NCI-H1694 treated with DMSO at 0.1 percent for 48 hours (cell line): ENCODE measurements at places on chromosomes 2 and 18.
A peak's percentile ranks its signal among the peaks of the same experiment; 100 is the strongest.

DNA sequence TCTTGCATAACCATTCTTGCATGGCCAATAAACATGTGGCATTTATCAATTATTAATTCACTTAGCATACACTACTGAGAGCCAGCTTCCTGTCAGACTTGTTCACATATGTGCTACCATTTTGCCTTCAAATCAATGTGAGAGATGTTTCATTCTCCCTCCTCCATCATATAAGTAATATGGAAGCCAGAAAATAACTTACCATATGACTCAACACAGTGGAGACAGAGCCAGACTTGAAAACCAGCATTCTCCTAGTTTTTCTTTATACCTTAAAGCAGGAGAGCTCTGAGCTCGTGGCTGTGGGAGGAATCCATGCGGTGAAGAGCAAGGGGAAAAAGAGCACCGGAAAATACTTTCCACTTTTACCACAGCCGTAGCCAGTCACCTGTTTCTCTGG, 215.0 kb upstream of the LRATD1 start:
- no peak for DNase-seq

- DNase-seq, result peak; percentile 42
These were observed 21.0 kb upstream of the PAX3 start for GRCh38 chr2:222319586-222320435.

DNA sequence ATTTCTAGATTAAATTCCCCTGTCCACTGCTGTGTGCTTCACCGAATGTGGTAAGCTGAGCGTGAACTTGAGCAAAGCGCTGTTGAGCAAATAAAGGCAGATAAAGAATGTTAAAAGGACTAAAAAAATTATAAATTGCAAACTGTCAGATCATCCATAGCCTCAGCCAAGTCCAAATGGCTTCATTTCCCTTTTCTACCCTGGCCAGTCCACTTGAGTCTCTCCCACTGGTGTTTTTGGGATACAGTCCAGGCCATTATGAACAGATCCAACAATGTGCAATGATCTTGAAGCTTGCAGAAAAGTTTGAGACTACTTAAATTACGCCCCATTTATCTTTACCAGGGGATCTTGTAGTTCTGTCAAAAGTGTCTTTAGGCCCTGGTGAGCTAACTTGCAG, 254.6 kb upstream of the PIK3C3 start:
- DNase-seq, result no peak

GRCh38 chr18:46413684-46414083, 243.3 kb downstream of the LOXHD1 start:
- DNase-seq, result no peak

- no peak for DNase-seq
These were observed 20.6 kb downstream of the TRIB2 start for GRCh38 chr2:12737297-12737696.
